Muscle of leg (tissue), 16 donors: ENCODE measurements at places on chromosomes 2 and 18. TPM values are rescaled to one million over a fixed set of nuclear protein-coding genes. Genes with fewer than 3 reads are reported as not detected.
A peak's percentile ranks its signal among the peaks of the same experiment; 100 is the strongest.

Gene SRD5A2
- not detected for polyA plus RNA-seq

- no peaks in the 10 kb centered on the region for H3K36me3 ChIP-seq
- H3K27ac ChIP-seq = no peak overlapping the region
- H3K4me1 ChIP-seq = no peaks in the 10 kb centered on the region
- no peak for DNase-seq
- H3K27me3 ChIP-seq = no peaks in the 10 kb centered on the region
Measured at GRCh38 chr2:190827720-190828119, 52.9 kb upstream of the GLS start.

DNA sequence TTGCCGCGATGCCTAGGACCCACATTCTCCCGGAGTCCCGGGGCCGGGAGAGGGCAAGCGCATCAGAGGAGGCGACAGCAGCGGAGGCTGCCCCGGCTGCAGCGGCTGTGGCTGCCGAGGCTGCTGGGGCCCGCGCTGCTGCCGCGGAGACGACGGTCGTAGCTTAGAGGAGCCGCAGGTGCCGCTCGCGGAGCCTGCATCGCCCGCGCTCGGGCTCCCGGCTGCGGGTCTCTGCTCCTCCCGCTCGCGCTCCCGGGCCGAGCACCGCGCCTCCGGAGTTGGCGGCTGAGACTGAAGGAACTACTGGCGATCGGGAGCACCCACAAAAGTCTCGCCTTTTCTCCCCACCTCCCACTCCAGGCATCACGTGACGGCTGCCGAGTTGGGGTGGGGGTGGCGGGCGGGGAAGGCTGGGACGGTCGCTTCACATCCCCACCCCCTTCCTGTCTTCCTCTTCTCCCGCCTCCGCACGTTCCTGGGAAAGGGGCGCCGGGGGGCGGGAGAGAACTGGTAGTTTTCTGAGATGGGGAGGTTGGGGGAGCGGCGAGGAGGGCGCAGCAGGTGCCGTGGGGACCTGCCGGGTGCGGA is at the start of gene LYPD1:
Gene LYPD1, minus strand, starts transcription at position 298 of the 588 bp plus-strand sequence. Its CDS starts 273 bp downstream, at position 25.
- no peak within 1 kb of the TSS for H3K27ac ChIP-seq
- H3K27me3 ChIP-seq = peaks cover 49% of the 10 kb centered on the region
- peaks cover 30% of the 10 kb centered on the region for H3K4me1 ChIP-seq
- no peaks in the 10 kb centered on the region for H3K36me3 ChIP-seq
- peak within 1 kb of the TSS; percentile 39 for H3K4me3 ChIP-seq
- peak; percentile 54 for DNase-seq

- H3K4me1 ChIP-seq = no peaks in the 10 kb centered on the region
- no peak overlapping the region for H3K27ac ChIP-seq
- H3K4me3 ChIP-seq = no peak overlapping the region
- no peak for DNase-seq
- peaks cover 13% of the 10 kb centered on the region for H3K36me3 ChIP-seq
Measured at GRCh38 chr2:200399636-200400035, 93.1 kb downstream of the SPATS2L start.

DNA sequence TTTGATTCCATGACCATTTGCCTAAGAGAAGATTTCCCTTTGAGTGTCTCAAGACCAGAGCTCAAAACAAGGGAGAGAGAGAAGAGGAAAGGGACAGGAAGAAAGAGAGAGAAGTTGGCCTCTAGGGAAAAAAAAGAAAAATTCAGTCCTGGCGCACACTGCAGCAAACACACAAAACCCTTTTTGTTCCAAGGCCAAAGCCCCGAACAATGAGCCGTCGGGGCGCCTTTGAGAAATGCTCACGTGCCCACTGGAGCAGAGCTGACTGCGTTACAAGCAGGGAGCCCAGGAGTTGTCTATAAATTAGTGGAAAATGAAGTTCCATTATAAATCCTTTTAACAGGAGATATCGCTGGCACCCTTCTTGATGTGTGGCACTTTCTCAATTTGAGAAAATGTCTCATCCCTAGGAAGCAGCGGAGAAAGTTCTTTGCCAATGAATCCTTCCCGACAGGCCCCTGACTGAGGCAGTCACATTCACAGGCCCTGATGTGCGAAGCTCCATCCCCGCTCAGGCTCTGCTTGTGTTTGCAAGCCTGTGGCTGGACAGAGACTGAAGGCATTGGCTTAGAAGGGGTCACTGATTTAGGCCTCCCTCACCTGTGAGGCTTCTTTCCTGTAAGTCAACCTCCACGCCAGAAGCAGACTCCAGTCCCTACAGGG is 32.1 kb upstream of the NCKAP5 start:
- no peaks in the 10 kb centered on the region for H3K27me3 ChIP-seq
- H3K36me3 ChIP-seq = no peaks in the 10 kb centered on the region
- no peak overlapping the region for H3K4me3 ChIP-seq
- H3K4me1 ChIP-seq = peaks cover 42% of the 10 kb centered on the region
